ENCODE measurements at places on chromosomes 16 and 17.

GRCh38 chr17:1228781-1229348, 41.4 kb upstream of the BHLHA9 start:
- DNase-seq, result no peak

GRCh38 chr17:7423679-7424078, 1.7 kb upstream of the SPEM2 start:
- no peak for DNase-seq

GRCh38 chr17:1506649-1507267, 9.7 kb downstream of the INPP5K start:
- DNase-seq, result no peak

DNA sequence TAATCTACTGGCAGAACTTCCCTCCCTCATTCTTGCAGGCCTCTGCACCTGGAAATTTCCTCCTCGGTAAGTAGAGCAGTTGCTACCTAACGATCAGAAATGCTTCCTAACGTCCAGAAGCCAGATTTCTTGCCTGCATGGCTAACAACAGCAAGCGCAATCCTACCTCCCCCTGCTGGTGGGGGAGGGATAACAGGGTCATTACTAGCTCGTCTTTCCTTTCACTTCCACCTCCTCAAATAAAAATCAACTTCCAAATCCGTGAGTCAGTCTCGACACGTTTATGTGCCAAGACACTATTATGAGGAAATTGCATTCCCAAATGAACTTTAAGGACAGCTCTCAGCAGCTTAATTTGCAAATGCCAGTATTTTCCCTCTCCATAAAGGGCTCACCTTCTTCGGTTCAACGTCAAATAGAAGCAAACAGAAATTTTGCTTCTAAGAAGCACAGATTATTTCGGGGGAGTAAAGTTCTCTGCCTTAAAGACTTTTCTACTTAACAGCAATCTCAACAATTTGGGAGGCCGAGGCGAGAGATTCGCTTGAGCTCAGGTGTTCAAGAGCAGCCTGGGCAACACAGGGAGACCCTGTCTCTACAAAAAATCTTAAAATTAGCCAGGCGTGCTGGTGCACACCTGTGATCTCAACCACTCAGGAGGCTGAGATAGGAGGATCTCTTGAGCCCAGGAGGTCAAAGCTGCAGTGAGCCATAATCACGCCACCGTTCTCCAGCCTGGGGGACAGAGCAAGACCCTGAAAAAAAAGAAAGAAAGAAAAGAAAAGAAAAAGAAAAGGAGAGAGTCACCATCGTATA, 188.6 kb upstream of the PSMD7 start:
- no peak for DNase-seq

DNA sequence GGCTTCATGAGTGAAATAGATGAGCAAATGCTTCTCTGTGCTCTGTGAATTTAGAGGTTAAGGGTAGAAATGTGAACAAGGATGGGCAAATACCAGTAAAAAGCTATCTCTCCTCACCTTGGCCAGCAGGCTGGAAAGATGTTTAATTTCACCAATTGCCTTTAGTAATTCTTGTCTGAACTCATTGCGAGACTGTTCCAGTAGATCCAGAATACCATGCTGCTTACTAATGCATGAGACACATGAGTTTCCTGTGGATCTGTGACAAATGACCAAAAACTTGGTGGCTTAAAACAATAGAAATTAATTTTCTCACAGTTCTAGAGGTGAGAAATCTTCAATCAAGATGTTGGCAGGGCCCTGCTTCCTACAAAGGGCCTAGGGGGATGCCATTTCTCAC, 9.3 kb upstream of the ZNF624 start:
- DNase-seq, result no peak

- no peak for DNase-seq
Measured at GRCh38 chr16:14172200-14172809, 101.2 kb downstream of the MRTFB start.

DNA sequence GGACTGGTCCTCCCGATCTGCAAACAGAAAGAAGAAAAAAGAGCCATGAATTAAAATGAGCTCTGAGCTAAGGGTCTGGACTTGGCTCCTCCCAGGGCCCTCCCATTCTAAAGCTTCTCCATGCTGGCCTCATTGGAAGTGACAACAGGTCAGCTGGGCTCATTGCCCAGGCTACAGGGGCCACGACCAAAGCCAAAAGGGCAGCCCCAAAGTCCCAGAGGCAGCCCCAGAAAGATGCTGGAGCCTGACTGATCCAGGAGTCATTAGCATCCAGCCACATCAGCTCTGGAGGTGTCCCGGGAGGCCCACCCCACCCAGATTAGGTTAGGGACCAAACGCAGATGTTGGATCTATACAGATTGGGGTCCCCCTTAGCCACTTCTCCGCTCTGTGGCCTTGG, 58.2 kb downstream of the MYH11 start:
- no peak for DNase-seq

DNA sequence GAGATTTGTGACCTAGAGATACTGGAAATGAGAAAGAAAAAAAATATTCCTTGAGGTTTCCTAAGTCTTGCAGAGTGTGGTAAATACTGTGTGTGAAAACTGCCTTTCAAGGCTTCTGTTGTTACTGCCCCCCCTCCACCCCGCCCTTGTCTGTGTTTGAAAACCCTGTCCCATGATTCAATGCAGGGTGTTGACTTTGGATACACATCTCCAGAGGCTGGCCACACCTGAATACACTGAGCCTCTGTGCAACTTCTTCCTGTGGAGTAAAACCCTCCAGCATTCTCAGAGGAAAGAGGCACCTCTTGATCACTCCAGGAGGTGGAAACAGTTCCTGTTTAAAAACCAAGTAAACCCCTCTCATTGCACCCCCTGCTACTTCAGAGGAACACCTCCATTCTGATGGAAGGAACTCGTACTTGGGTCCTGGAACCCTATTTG, 123.0 kb upstream of the CACNG5 start:
- DNase-seq, result peak; percentile 32

GRCh38 chr17:80870401-80870800, 121.2 kb upstream of the CHMP6 start:
- no peak for DNase-seq

- no peak for DNase-seq
Measured at GRCh38 chr16:61842666-61843065, 193.6 kb downstream of the CDH8 start.

Data from right hindlimb (tissue), 1 donor.